ENCODE measurements at places on chromosomes 7 and 10.
A peak's percentile ranks its signal among the peaks of the same experiment; 100 is the strongest.

DNA sequence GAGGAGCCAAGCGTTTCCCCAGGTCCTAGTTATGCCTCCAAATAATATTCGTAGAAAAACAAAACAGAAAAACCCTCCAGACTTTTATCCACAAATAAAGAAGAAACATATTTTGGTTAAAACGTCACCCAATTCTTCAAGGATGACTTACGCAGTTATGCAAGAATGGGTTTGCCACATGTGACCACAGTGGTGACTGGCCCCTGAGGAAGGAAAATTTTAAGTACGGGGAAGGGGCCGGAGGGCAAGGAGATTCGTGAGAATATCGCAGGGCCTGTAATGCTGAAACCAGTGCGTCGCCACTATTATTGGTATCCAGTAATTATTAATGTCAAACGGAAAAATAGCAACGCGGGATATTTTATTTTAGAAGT lies 537 bp upstream of the MRPS24 start:
- peak; percentile 71 for DNase-seq

GRCh38 chr7:116403265-116403664 lies 96.3 kb upstream of the CAV2 start:
- DNase-seq, result no peak

GRCh38 chr10:126312167-126312566 lies 76.1 kb downstream of the ADAM12 start:
- DNase-seq, result no peak

GRCh38 chr10:73577788-73578187 lies 13.4 kb downstream of the USP54 start:
- no peak for DNase-seq

- no peak for DNase-seq
Observed at GRCh38 chr7:95901006-95901405, 128.7 kb downstream of the DYNC1I1 start.

GRCh38 chr7:151135525-151135845 lies 32.0 kb downstream of the GBX1 start:
- no peak for DNase-seq

- DNase-seq, result no peak
Observed at GRCh38 chr10:112949143-112949823, 764 bp upstream of the TCF7L2 start.

- DNase-seq, result no peak
Observed at GRCh38 chr10:93841961-93842360, 51.8 kb upstream of the SLC35G1 start.

DNA sequence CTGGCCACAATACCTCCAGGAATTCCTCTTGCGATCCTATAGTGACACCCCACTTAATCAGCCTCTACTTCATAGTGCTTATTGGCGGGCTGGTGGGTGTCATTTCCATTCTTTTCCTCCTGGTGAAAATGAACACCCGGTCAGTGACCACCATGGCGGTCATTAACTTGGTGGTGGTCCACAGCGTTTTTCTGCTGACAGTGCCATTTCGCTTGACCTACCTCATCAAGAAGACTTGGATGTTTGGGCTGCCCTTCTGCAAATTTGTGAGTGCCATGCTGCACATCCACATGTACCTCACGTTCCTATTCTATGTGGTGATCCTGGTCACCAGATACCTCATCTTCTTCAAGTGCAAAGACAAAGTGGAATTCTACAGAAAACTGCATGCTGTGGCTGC lies 56.8 kb downstream of the GPR141 start:
- DNase-seq, result no peak

- DNase-seq, result peak; percentile 95
Observed at GRCh38 chr7:139915864-139916716, 87.0 kb downstream of the TBXAS1 start.

DNA sequence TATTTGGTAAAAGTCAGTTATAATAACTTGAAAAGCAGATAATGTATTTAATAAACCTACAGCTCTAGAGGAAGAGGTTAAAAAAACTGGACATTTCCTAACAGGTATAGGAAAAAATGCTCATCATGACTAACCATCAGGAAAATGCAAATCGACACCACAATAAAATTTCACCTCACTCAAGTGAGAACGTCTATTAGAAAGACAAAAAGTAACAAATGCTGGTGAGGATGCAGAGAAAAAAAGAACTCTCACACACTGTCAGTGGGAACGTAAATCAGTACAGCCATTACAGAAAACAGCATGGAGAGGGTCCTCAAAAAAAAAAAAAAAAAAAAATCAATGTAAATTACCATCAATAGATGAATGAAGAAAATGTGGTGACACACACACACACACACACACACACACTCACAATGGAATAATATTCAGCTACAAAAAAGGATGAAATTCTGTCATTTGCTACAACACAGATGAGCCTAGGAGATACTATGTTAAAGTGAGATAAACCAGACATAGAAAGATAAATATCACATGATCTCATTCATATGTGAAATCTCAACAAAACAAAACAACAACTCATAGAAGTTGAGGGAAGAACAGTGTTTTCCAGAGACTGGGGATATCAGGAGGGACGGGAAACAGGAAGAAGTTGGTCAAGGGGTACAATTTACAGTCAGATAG lies 20.1 kb downstream of the EPC1 start:
- no peak for DNase-seq

DNA sequence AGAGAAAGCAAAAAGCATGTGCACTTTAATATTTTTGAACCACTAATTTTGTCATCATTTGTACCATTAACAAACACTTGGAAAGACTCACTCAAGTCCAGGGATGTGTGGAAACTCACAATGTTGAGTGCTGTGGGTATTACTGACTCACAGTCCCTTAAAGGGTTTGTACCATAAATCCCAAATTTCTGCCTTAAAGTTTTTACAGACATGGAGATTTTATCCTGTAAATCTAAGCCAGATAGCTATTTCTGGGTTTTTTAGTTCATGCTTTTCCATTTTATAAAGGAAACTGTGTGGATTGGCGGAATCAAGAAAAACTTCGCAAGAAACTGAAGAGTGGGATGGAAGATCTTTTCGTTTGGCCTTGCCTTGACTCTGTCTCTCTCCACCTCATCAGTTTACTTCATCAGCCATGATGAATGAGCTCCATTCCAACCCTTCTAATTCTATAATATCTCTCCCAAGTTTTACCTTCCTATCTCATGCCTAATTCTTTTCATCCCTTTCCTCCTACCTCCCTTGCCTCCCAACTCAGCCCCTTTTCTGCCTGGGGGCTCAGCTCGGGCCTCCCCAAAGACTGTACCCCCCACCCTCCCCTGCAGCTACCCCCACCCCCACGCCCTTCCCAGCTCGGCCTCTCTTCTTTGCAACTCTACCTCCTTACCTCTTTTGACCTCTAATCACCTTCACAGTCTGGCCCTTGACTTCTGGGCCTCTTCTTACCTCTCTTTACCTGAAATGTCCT lies 218.5 kb upstream of the MKLN1 start:
- no peak for DNase-seq

DNA sequence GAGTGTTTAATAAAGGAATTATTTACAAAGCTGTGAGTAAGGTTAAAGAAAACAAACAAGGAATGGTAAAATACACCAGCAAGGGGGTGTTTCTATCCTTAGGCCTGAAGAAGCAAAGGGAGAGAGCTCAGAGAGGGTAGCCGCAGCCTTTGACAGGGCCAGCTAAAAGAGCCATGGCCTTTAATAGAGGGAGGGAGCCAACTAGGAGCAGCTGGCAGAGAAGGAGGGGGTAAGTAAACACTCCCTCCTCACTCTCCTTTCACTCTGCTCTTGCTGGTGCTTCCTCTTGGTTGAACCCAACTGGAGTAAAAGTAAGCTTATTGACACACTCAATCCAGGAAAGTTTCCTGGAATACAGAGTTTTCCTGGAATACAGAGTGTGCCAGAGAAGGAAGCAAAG lies 87.5 kb downstream of the CH25H start:
- no peak for DNase-seq

DNA sequence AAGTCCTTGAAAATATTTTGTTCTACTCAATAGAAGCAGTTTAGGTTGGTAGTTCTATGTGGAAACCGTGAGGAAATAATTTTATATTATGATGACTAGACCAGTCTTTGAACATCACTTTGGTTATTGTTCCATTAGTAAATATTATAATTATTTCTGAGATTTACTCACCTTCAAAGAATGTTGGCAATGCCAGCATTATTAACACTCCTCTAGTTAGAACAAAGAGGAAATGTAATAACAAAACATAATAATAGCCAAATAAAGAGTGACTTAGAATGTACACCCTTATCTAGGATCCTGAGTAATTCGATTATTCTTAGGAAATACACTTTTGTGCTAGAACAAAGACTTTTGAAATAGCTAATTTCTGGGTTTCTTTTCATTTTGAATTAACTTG lies 121.1 kb downstream of the CFTR start:
- no peak for DNase-seq

- DNase-seq, result peak; percentile 60
Observed at GRCh38 chr10:50367732-50368131, 116.4 kb upstream of the ASAH2 start.

DNA sequence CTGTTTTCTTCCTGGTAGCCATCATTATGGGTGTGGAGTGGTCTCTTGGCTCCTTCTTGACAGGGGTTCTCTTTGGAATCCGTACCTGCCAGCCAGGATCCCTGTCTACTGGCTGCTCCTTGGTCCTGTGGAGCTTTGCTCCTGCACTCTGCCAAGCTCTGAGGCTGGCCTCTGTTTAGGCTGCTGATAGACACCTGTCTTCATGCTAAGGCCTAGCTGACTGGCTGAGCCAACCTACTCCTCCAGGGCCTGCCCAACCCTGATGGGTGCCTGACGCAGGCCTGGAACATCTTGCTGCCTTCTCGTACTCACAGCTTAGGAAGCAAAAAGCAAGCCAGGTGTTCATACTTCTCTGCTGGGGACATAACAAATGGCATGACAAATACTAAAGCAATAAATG lies 333.6 kb upstream of the ZNF32 start:
- DNase-seq, result no peak

DNA sequence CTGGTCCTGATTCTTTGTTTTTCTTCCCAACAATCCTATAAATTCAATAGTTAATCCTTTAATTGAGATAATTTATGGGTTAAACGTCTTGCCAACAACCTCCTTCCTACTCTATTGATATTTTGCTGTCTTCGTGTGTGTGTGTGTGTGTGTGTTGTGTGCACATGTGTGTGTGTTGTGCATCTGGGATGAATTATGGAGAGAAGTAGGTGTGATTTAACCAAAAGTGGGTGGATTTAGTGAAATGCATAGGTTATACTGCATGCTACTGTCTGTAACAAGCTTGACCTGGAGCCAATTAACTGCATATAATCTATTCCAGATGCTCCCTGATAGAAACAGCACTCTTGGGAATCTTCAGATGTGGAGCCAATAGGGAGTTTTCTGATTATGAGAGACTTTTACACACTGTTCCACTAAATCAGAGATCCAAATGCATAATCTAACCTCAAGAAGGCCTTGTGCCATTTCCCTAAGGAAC lies 61.2 kb downstream of the SEMA3D start:
- DNase-seq, result no peak

DNA sequence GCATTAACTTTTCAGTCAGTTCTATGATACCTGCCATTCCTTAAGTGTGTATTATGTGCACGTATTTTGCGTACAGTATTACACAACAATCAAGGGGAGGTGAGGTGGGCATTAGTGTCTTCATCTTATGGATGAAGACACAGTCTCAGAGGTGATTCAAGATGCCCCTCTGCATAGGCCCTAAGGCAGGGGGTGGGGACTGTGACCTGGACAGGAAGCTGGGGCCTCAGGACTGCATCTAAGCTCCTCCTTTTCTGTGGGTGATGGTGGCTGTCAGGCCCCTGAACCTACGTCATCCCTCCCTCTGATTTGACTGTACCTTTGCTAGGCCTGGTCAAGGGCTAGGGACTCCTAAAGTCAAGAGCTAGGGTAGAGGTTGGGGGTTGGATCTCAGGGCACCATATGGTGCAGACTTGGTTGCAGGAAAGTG lies 38.9 kb downstream of the HK1 start:
- DNase-seq, result no peak

GRCh38 chr10:43898592-43898991 lies 249.9 kb upstream of the ZNF32 start:
- DNase-seq, result no peak
